ENCODE measurements at places on chromosomes 6 and 20.

DNA sequence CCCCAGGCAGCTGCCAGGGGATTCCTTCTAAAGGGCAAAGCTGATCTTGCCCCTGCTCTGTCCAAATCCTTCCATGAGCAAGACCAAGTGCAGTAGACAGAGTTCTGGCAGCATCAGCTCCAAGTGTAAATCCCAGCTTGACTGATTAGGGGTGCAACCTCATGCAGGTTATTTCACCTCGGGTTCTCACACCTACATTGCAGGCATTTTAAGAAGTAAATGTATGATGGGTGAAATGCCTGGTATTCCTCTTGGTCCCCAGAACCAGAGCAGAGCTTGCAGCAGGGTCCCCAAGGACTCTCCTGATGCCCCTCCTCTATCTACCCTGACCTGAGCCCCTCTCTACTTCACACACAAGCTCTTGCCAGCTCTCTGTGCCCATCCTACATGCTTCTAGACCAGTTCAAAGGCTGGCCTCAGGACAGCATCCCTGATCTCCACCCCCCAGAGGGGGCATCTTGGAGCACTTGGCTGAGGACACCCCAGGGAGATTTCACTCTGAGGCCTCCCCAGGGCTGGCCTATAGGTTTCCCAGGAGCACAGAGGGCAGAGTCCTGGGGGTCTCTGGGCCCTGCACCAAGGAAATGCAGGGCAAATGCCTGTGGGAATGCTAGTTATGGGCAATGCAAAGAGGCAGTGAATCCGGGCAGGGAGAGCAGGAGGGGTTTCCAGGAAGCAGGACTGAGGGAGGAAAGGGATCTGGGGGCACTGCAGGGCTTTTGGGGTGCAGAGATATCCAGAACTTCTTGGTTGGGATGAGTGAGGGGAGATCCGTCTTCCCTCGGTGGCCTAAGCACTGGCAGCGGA is 1.0 kb downstream of the LZTS3 start:
- no peak for DNase-seq

GRCh38 chr6:6713657-6714056 is 125.1 kb downstream of the LY86 start:
- no peak for DNase-seq

- no peak for DNase-seq
Measured at GRCh38 chr20:25139029-25139705, 56.3 kb upstream of the ENTPD6 start.

GRCh38 chr20:23131766-23132165 is 45.6 kb upstream of the CD93 start:
- no peak for DNase-seq

DNA sequence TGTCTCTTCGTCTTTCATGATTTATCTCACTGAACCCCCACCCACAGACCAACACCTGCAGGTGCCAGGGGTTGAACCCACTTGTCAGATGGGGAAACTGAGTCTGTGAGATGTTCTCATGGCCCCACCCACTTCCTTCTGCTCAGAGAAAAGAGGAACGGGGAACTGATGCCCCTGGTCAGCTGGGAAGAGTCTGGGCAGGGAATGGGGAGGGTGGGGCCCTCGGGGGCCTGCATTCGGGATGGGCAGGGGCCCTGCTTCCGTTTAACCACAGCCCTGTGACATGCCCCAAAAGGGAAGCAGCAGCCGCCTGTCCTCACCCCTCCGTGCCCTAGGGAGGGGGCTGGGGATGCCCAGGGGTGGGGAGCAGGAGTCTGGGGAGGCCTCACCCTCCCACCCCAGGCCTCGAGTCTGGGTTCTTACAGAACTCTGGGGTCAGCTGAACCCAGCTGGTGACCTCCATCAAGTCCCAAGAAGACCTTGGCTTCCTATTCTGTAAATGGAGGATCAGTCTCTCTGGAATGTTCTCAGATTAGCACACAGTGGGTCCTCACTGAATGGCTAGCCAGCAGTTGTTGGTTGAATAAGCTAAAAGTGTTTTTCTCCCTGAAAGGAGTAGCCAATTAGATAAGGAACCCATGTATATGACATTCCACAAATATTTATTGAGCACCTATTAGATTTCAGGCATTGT is 81.5 kb downstream of the CEBPB start:
- DNase-seq, result no peak
